Putamen (tissue), 1 donor: ENCODE measurements at places on chromosomes 1 and 21.

GRCh38 chr1:70143048-70143659 lies 62.2 kb downstream of the LRRC40 start:
- DNase-seq: no peak

DNA sequence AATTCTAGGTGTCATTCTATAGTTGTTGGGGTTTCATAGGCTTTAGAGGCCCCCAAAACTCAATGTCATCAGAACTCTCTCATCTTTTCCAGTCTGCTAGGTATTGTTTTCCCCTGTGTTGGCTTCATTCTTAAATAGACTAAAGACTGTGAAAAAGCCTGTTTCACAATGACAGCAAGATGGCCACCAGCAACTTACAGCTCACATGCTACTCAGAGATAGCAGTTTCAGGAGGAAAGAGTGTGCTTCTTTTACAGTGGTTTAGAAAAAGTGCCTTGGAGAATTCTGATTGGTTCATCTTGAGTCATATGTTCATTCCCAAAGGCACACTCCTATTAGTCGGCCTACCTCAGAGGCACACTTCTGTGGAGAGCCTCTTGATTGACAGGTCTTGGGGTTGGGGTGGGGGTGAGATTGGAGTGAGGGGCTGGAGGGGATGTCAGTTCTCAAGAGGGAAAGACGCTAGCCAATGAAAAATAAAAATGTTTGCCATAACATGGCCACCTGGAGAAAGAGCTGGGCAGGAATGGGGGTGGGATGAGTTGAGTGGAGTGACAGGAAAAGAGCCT lies 8.5 kb downstream of the IL23R start:
- DNase-seq: no peak

- no peak for DNase-seq
Observed at GRCh38 chr1:23664837-23665795, 26.5 kb upstream of the RPL11 start.

DNA sequence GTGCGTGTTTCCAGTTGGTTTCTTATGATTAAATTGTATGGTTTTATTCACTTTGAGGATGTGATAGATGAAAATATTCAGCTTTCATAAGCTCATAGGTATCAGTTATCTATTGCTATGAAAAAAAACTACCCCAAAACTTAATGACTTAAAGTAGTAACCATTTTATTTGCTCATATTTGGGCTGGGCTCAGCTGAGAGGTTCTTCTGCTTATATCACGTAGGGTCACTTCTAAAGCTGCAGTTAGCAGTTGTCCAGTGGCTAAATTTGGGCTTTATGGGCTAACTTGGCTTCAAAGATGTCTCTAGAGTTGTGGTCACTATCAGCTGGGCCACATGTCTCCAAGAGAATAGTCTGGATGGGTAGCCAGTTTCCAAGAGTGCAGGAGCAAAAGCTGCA lies 206.4 kb upstream of the LYPLAL1 start:
- DNase-seq: no peak

GRCh38 chr1:165696625-165697100 lies 1.7 kb downstream of the ALDH9A1 start:
- DNase-seq: peak; percentile 43

GRCh38 chr1:227372726-227373130 lies 54.4 kb upstream of the CDC42BPA start:
- DNase-seq: no peak

GRCh38 chr21:32994305-32994704 lies 31.4 kb upstream of the OLIG2 start:
- no peak for DNase-seq

DNA sequence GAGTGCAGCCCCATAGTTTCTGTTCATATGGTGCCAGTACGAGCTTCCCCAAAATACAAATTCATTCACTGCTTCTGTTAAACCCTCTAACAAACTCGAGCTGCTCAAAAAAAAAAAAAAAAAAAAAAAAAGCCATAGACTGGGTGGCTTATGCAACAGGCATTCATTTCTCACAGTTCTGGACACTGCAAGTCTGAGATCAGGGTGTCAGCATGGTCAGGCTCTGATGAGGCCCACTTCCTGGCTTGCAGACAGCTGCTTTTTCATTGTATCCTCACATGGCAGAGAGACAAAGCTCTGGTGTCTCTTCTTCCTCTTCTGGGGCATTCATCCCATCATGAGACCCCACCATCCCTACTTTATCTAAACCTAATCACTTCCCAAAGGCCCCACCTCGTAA lies 121.6 kb downstream of the PTBP2 start:
- no peak for DNase-seq

DNA sequence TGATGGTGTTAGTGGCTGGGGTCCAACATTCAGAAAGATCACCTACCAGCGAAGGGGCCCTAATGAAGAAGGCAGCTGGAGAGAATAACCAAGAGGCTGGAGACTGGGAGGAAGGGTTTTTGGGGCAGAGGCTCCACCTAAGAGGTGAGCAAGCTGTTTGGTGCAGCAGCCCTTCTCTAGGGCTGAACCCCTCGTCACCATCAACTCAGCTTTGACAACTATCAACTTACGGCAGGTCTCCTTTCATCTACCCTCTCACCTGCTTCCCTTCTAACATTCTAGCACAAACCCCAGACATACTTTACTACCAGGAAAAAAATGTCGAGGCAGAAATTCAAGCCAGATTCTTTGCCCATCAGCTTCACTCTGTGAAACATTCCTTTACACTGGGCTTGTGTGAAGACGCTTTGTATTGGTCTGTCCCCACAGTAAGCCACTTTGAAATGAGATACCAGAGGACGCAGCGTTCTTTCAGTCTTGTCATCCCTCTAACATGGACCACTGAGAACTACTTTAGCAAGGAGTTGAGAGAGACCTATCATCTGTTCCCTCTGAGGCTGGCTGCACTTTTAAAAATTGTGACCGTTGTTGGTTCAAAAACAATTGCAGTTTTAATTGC lies 84.6 kb downstream of the RAVER2 start:
- no peak for DNase-seq

GRCh38 chr21:31766899-31767298 lies 35.0 kb upstream of the SCAF4 start:
- no peak for DNase-seq

GRCh38 chr1:59919746-59920145 lies 6.8 kb downstream of the CYP2J2 start:
- no peak for DNase-seq

- no peak for DNase-seq
Observed at GRCh38 chr1:206050655-206051235, 2.2 kb upstream of the RHEX start.

- peak; percentile 44 for DNase-seq
Observed at GRCh38 chr1:74463333-74463988, 49.0 kb downstream of the LRRC53 start.

GRCh38 chr1:154478639-154479038 lies 23.4 kb upstream of the TDRD10 start:
- DNase-seq: no peak

GRCh38 chr1:58802640-58803399 lies 19.0 kb upstream of the JUN start:
- DNase-seq: no peak

GRCh38 chr1:229657993-229658755 lies 32.1 kb downstream of the URB2 start:
- no peak for DNase-seq

DNA sequence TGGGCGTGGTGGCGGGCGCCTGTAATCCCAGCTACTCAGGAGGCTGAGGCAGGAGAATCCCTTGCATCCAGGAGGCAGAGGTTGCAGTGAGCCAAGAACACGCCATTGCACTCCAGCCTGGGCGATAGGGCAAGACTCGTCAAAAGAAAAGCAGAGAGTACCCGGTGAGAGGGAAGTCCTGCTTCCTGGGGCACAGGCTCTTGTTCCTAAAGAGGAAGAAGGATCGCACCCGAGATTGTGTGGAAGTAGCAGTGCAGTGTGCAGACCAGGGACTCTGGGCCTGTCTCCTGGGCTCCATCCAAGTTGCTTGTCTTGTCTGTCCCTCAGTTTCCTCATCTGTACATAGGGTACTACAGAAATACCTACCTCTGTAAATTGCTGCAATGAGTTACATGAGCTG lies 29.6 kb downstream of the NBPF3 start:
- DNase-seq: no peak

- no peak for DNase-seq
Observed at GRCh38 chr1:227948493-227949260, 945 bp upstream of the WNT9A start.

DNA sequence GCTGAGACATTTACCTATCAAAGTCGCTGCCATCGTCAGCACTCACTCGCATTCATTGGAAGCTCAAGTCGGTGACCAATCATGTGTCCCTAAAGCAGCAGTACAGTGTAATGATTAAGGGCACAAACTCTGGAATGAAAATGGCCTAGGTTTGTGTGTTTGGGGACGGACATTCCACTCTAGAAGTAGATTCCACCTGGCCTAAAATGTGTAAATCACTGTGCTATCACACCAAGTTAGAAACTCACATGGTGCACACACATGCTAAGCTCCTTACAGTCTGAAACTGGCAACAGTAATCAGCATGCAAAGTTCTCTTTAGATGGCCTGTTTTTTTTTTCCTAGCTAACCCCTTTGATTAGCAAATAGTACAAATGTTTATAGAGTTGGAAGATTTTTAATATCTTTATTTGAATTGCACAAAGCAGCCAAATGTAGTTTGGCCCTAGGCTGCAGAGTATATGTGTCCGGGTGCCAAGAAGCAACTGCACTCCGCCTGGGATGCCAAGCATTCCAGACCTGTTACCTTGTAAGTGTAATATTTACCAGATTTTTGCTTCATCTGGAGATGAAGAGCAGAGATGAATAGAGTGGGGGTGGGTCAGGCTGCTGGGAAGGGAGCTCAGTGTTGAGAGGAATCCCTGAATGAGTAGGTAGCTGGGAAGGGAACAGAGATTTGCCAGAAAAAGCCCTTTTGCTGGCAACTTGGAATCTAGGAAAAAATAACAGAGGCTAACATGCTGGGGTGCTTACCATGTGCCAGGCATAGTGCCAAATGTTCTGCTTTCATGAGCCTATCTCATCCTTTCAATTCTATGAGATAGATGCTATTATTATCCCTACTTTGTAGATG lies 35.2 kb downstream of the TGFB2 start:
- no peak for DNase-seq

DNA sequence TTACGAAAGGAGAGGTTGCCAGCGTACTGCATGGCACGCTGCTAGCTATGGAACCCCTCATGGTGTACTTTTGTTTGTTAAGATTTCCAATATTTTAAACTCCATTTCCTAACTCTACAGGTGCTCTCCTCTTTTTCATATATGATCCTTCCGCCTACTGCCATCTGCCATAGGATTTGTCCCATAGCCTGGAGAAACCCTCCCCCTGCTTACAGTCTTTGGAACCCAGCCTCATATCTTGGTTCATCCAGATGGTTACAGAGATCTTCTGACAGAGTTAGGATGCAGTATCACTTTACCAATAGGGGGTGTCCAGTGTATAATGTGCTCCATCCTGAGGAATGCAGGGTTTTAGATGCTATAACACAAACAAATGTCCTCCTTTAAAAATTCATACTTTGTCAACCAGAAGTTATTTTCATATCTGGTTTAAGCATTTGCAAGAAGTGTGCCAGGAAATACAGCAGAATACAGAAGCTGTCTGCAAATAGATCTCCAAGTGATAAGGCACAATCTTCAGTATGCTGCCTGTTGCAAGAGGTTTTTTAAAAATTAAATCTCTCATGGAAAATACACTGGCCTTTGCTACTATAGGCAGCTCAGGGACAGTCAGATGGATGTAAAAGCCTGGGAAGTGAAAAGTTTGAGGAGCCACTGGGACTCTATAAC lies 377.8 kb downstream of the KCNH1 start:
- DNase-seq: no peak

- DNase-seq: no peak
Observed at GRCh38 chr1:28926629-28927265, 12.4 kb downstream of the EPB41 start.

DNA sequence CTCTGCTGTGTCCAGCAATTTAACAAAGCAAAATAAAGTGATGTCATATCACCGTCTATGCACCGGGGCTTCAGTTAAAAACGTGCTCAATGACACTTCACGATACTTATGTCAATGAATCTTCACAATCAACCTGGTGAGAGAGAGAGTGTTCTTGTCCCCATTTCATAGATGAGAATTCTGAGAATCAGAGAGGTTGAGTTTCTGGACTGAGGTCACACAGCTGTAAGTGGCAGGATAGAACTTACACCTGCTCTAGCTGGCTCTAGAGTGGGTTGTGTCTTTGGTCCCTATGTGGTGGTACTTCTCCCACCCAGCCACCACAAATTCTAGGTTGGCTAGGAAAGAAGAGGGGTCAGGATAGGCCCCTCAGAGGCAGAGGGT lies 5.2 kb downstream of the NTRK1 start:
- DNase-seq: no peak

DNA sequence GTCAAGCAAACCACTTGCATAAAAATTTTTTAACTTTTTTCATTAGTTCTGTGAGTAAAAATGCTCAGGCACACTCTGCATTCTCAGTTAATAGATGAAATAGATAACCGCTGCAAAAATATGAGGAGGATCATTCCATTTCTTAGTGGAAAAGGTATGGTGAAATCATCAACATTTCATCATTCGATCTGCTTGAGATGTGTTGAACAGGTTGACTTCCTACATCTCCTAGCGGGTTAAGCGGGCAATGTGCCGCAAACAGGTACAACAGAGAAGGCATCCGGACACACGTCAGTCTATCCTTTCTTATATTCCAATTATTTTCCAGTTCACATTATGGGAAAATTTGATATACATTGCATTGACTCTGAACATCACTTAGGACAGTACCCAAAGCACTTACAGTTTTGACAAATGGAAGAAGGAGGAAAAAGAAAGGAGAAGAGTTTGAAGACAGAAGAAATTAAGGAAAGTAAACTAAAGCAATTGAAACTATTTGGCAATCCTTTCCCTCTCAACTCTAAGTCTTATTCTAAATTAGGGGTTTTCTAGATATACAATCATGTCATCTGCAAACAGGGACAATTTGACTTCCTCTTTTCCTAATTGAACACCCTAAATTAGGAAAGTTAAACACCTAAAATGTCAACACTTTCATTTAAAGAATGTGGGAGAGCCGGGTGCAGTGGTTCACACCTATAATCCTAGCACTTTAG lies 33.5 kb downstream of the NIBAN1 start:
- DNase-seq: no peak

- DNase-seq: peak; percentile 42
Observed at GRCh38 chr1:90876101-90876500, 145.7 kb downstream of the ZNF644 start.

DNA sequence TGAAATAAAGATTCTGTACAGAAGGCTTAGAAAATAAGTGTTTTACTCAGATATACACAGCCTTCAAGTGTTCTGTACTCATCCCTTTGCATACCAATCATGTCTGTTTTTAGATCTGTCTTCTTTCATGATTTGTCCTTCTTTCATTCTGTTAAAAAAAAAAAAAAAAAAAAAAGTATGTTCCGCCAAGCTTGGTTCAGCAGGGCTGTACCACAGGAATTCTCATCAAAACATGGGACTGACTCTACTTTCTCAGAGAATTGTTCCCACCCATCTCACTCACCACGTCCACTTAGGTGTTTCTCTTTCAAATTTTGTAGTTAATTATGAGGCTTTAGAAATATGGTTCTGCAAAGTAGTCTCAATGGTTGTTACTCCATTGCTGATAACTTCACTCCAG lies 119.0 kb downstream of the AK5 start:
- DNase-seq: no peak
